ENCODE measurements at places on chromosomes 7 and 10.
A peak's percentile ranks its signal among the peaks of the same experiment; 100 is the strongest.

GRCh38 chr10:17227367-17228090 is 512 bp upstream of the VIM start:
- DNase-seq = peak; percentile 79

DNA sequence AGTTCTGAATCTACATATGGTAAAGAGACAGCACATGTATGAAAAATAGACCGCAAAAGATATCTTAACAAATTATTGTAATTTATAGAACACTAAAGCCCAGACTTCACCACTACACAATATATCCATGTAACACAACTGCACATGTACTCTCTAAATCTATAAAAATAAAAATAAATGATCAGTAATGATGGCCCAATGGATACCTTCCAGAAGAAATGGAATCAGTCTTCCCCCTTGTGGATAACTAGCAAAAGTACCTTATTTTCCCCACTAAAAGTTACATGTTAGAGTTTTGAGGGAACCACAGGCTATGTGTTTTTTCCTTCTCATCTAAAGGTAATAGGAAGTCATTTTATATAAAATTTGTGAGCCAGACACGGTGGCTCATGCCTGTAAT is 25.7 kb downstream of the C7orf25 start:
- DNase-seq = peak; percentile 50

DNA sequence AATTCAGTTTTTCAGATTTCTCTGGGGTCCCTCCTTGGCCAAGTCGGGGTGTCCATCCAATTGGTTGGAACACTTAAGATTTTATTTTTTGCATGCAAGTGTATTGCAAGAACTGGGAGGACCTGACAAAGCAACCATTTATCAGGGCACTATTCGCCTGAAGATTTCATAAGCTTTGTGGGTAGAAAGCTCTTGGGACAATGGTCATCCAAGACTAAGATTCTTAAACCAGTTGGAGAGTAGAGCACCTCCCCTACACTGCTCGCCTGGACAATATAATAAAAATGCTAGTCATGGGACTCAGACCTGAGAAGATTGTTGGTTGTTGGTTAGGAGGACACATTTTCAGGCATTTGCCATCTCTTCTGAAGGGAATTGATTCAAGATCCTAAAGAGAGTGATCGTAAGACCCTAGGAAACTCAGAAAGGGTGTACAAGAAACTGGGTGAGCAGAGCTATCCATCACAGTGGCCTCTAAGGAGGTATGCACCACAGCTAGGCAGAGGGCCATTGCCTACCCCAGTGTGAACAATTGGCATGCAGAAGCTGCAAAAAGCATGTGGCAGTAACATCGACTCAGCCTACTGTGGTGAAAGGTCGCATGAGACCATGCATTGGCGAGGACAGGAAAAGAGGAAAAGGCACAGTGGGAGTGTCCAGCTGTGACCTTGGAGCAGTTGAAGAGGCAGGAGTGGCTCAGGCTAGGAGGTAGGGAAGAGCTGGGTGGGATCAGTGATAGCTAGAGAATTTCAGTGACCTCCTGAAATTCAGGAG is 1235.3 kb upstream of the AUTS2 start:
- DNase-seq = no peak

GRCh38 chr10:68331455-68332258 is at the start of gene HNRNPH3:
Gene HNRNPH3 (plus strand): TSS chr10:68332064. CDS start chr10:68337222, 5,158 bp downstream.
- peak; percentile 99 for DNase-seq

DNA sequence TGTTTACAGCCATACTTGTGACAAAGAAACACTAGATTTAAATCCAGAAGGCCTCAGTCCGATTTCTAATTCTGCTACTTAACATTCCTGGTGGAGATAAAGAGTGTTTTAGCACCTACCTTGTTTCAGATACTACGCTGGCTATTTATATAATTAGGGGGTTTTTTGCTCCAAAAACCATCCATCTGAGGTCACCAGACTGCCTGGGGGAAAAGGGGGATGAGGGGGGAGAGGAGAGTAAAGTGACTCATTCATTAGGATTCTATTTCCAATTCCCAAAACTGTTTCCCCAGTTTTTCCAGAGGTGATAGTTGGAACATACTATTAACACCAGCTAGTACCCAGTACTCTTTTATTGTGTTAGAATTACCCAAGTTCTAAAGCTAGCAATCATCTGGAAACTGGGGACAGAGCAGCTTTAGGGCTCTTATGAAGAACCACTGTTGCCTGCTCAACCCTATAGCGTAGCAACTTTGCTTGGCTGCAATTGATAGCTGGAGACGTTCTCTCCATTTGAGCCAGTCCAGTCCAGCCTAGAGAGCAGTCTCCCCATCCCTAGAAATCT is 6.6 kb downstream of the GCC1 start:
- no peak for DNase-seq

GRCh38 chr7:83575436-83575835 is 73.5 kb downstream of the SEMA3E start:
- no peak for DNase-seq

- DNase-seq = no peak
Observed at GRCh38 chr10:101050208-101051069, 11.3 kb upstream of the KAZALD1 start.

GRCh38 chr7:148191391-148192065 is 399.0 kb upstream of the C7orf33 start:
- no peak for DNase-seq

GRCh38 chr7:134618756-134619530 is 27.7 kb upstream of the BPGM start:
- no peak for DNase-seq

GRCh38 chr7:142153400-142153799 is 41.9 kb downstream of the MGAM2 start:
- no peak for DNase-seq

DNA sequence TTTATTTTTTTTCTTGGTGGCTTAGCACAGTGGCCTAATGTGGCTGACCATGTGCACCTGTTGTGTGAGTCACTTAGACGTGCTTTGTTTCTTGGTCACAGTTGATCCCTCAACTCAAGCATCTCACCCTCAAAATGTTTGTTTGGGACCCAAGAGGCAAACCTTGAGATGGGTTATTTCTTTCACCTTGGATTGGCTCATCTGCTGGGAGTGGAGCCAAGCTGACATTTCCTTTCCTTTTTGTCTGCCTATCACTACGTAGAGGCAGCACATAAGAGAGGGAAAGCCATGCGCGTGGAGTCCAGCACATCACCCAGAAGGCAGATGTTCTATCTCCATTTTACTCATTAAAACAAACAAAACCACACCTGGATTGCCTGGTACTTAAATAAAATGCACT is 6.4 kb upstream of the PRKCQ start:
- no peak for DNase-seq

All from inflammatory macrophage treated with lipopolysaccharide for 1 hour (primary cell).